Endodermal cell (in vitro differentiated cells): ENCODE measurements at places on chromosomes 11 and 22. TPM values are rescaled to one million over a fixed set of nuclear protein-coding genes. Genes with fewer than 3 reads are reported as not detected.
A peak's percentile ranks its signal among the peaks of the same experiment; 100 is the strongest.

DNA sequence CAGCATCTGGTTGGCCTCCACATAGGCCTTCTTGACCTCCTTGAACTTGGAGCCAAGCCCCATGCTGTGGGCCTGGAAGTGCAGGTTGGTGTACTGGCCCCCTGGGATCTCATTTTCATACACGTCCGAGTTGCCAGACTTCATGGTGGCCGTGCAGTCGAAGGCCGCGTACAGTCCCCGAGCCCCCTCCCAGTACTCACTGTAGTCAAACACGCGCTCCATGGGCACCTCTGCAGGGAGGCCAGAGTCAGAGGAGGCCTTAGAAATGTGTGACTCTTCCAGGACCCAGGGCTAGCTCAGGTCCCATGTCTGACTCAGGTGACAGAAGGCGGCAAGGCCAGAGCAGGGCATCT, 6.7 kb upstream of the LRFN4 start:
- peak; percentile 45 for DNase-seq

DNA sequence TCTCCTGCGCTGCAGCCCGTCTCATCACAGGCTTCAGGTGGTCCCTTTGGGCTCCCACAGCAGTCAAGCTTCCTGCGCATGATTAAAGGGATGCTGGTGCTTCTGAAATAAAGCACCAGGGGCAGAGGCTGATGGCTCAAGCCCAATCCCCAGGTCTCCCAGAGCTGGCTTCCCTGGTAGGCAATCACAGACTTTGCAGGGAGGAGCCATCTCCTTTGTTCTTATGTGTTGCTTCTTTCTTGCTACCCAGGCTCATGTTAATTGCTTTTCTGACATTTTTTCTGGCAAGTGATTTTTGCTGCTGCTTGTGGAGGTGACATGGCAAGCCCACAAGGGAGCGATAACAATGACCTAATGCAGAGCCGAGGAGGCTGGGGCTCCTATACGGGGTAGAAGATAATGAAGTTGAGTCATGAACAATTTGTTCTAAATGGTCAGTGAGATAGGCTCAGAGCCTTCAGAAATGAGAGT, 25.2 kb upstream of the PLET1 start:
- no peak for DNase-seq

- DNase-seq, result no peak
These were observed 6.9 kb upstream of the PHRF1 start for GRCh38 chr11:569158-569885.

DNA sequence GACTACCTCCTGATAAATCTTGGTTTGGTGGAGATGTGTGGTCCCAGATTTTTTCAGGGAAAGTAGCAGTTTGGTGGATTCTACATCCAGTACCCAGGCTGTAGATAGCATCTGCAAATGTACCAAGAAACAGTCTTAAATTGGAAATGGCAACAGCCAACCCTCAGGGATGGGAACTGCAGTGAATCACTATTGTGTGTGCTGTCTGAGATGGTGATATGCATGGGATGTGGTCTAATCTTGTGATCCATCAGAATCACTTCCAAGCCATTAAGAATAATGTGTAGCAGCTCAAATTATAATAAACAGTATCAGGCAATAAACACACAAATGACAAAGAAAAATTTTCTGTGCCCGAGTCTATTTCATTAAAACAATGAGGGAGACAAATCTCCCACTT, 3.4 kb downstream of the OLFML1 start:
- DNase-seq, result no peak

DNA sequence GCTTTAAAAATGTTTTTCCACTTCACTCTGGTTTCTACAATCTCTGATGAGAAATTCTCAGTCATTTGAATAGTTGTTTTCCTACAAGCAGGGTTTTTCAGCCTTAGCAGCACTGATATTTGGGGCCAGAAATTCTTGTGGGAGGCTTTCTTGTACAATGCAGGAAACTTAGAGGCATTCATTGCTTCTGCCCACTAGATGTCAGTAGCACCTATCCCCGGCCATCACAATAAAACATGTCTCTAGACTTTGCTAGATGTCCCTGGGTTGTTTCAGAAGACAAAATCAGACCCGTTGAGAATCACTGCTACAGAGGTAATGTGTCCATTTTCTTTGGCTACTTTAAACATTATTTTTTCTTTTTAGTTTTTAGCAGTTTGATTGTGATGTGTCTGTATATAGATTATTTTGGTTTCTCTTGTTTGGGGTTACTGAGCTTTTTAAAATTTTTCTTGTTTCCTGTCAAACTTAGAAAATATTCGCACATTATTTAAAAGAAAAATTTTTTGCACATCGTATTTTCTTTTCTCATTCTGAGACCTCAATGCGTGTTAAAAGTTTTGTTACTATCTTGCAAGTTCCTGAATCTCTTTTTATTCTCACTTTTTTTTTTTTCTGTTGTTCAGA, 60.8 kb upstream of the CCDC179 start:
- peak; percentile 72 for DNase-seq

DNA sequence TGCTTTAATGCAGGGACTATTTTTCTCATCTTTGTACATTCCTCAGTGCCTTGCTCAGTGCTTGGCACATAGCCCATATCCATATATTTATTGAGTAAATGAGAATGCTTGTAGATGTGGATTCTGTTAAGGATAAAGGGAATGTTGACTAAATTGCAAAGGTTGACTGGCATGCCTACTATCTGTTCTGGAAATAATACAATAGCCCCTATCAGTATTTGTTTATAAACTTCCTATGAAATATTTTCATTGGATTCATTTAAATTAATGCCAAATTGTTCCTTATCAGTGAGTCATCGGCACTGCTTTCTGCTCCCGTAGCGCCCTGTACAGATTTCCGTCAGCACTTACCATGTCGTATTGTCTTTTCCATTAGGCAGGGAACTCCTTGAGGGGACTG, 8.0 kb downstream of the RNF121 start:
- DNase-seq, result no peak

DNA sequence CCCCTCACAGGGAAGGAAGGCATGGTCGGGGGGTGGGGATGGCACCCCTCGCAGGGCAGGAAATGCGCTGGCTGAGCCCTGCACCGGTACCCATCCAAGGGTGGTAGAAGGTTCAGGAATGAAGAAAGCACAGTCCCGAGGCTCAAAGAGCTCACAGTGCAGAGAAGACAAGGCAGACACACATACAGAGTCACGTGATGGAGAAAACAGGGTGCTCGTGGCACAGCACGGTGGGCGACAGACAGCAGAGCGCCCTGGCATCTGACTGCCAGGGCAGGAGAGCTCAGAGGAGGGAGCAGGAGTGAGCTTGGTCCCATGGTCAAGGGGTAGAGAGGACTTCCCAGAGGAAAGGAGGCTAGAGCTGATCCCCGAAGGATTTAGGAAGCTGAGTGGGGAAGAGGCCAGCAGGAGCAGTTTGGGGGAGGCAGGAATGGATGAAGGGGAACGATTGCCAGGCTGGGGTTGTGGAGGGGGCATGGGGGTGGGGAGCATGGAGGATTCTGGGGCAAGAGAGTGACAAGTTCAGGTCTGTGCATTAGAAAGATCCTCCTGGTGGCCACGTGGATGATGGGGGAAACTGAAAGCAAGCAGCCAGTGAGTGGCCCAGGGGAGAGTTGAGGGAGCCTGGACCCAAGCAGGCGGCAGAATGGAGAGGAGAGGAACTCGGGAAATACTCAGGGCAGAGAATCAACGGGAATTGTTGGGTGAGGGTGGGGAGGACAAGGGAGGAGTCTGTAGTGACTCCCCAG, 43.9 kb downstream of the PDE2A start:
- no peak for DNase-seq

GRCh38 chr11:100629671-100630070, 57.4 kb upstream of the ARHGAP42 start:
- peak; percentile 53 for DNase-seq

GRCh38 chr22:23549198-23549595, 30.9 kb downstream of the IGLL1 start:
- no peak for DNase-seq

GRCh38 chr11:30991376-30991775, 378.2 kb downstream of the DCDC1 start:
- no peak for DNase-seq

DNA sequence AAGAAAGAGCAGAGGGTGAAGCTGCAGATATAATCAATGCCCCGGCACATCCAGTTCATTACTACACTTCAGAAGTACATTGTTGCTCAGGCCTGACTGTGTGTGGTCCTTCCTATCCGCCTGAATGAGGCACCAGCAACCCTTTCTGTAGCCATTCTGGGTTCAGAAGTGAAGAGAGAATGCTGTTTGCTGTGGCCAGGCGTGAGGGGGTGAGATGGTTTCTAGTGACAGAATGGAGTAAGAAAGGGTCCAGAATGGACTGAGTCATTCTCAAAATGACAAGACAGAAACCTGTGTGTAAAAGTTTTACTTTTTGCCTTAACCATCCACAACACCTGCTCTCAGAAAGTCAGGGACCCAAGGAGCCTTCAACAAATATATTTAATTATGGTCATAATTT, 334.8 kb downstream of the GUCY1A2 start:
- no peak for DNase-seq

DNA sequence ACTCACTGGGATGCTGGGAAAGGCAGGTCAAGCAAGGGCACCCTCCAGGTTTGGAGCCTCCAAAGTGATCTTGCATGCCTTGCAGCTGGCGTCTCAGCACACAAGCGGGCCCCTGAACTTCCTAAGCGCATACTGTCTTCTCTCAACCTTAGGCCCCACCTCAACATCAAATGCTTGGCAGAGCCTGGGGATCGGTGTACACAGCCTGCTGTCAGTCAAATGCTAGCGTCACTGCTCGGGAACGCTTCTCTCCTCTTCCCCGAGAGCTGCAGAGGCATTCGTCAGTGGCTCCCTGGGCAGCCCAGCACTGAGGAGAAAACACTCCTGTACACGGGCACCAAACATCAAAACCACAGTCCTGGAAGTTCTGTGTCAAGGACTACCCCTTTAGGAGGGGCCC, 124.9 kb downstream of the C11orf58 start:
- DNase-seq, result no peak

DNA sequence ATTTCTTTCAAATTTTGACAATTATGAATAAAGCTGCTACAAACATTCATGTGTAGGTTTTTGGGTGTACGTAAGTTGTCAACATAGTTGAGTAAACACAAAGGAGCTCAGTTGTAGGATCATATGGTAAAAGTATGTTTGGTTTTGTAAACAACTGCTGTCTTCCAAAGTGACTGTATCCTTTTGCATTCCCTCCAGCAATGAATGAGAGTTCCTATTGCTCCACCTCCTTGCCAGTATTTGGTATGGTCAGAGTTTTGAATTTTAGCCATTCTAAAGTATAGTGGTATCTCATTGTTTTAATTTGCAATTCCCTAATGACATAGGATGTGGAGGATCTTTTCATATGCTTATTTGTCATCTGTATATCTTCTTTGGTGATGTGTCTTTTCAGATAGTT, 28.0 kb upstream of the PHOX2A start:
- DNase-seq, result no peak

- DNase-seq, result no peak
These were observed 26.8 kb downstream of the TPCN2 start for GRCh38 chr11:69075421-69076128.

DNA sequence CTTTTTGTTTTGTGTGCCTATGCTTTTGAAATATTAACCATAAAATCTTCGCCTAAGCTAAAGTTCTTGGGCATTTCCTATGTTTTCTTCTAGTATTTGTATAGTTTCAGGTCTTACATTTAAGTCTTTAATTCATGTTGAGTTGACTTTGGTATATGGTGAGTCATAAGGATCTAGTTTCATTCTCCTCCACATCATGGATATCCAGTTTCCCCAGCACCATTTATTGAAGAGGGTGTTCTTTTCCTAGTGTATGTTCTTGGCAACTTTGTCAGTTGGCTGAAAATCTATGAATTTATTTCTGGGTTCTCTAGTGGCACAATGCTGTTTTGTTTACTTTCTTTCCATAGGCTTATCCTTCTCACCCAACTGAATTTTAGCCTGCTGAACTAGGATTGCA, 49.0 kb downstream of the CTSC start:
- no peak for DNase-seq

- no peak for DNase-seq
These were observed 1.7 kb upstream of the RAC2 start for GRCh38 chr22:37245740-37246139.

GRCh38 chr11:105357764-105358163, 218.2 kb upstream of the CARD18 start:
- no peak for DNase-seq

GRCh38 chr11:125886997-125887372, 483 bp upstream of the HYLS1 start:
- peak; percentile 73 for DNase-seq

The CARD18 gene
- total RNA-seq, result not detected in 2 replicates

The NRXN2 gene
- 0.46 to 1.3 TPM (median 1.00 TPM) in 3 replicates for total RNA-seq

The ZDHHC8 gene
- total RNA-seq, result 71.4 and 82.3 TPM in 2 replicates

The C22orf31 gene
- not detected in 3 replicates for total RNA-seq

The LBHD1 gene
- total RNA-seq, result 5.9 to 10.3 TPM (median 7.5 TPM) in 3 replicates
